Activated CD8-positive, alpha-beta memory T cell treated with anti-CD3 and anti-CD28 coated beads for 1 hour (primary cell): ENCODE measurements at places on chromosomes 1 and 21.

DNA sequence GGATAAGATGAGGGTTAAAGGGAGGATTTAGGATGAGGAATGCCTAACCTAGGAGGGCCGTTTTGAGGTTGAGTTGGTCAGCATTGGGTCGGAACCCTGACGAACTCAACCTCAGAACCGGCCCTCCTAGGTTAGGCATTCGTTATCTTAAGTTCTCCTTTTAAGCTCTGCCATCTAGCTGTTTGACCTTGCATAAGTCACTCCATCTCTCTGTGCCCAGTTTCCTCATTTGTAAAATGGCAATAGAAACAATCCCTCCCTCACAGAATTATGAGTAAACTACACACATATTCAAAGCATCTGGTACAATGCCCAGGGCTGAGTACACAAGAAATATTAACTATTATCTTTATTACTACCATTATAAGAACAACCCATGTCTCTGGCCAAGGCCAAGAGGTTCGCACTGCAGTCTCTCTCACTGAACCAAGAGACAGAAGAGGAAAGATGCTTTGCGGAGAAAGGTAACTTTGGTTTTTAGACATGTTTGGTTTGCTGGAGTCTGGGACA lies 4.8 kb downstream of the ABCB10 start:
- no peak for DNase-seq

DNA sequence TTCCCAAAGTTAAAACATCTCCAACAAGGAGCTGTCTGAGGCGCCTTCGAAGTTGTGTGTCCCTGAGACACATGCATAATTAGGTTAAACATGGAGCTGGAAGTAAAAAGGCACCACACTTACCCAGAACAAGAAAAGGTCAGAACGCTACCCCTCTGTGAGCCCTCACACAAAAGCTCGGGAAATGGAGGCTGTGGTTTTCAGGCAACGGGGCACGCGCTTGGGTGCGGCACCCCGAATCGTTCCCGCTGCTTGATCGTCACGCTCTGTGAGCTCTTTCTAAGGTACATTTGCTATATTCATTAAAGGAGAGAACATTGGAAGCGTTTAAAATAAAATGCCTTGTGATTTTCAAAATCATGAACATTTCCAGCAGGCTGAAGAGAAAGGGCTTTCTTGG lies 12.5 kb downstream of the CAPN8 start:
- no peak for DNase-seq

- DNase-seq: no peak
Observed at GRCh38 chr1:42152119-42152518, 1.1 kb upstream of the GUCA2B start.

DNA sequence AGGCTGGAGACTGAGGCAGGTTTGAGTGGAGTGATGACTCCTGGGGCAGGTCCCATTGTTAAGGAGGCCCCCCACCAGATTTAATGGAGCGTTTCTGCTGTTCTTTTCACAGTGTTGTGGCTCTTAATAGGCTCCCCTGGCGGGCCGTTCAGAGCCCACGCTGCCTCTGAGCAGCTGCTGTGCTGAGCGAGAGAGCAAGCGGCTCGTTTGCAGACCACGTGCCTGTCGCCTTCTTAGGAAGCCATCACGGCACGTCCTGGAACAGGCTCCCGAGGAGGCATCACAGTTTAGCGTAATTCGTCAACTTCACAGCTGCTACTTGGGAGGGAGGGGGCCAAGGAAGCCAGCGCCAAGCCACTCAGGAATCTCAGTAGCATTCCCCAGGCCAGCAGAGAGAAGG lies 70.5 kb upstream of the CTTNBP2NL start:
- no peak for DNase-seq

GRCh38 chr1:27990920-27991537 lies 31.3 kb downstream of the XKR8 start:
- DNase-seq: no peak

DNA sequence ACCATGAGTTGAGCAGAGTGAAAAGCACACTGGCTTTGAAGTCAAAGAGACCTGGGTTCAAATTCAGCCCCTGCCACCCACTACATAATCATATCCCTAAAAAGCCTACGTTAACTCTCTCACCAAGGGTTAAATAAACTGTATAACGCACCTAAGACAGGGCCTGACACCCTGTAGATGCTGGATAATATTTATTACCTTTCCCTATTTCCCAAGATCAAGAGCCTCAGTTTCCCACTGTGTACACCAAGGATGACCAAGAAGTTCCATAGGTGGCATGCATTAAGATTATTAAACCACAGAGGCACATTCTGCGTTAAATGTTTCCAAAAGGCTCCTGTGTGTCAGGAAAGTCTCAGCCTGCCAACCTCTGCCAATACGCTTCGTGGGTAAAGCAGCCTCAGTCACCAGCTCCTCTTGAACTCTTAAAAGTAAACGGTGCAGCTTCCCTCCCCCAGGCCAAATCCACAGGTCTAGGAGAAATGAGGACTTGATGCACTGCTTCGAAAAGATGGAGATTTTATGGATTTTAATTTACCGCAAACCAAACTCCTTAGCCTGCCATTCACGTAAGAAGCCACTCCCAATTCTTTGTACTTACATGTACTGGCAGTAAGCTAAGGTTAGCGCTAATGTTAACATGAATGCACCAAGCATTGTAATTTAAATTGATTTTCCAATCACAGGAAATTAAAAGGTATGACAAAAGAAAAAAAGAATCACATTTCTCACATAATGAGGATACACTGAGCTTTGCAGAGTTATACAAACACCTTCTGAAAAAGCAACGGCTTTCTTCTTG lies 2.6 kb downstream of the USP24 start:
- DNase-seq: no peak

GRCh38 chr1:106502659-106503058 lies 553.8 kb upstream of the PRMT6 start:
- no peak for DNase-seq

GRCh38 chr1:151944126-151944856 lies 35.0 kb upstream of the THEM4 start:
- DNase-seq: no peak

DNA sequence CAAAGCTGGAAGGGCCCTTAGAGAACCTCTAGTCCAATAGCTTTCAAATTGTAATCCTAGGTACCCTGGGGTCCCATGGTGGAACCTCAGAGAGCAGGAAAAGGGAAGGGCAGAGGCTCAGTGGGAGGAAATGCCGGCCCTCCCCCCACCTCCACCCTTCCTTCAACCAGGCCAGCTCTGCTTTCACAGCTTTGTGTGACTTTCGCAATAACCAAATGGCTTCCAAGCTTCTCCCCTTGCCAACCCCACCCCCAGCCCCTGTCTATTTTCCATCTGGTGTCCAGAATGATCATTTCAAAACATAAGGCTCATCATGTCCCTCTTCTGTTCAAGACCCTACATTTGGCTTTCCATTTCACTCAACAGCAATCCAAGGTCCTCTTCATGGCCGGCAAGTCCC lies 74.4 kb downstream of the CD58 start:
- DNase-seq: no peak

- DNase-seq: no peak
Observed at GRCh38 chr1:55402142-55402541, 187.0 kb upstream of the USP24 start.

DNA sequence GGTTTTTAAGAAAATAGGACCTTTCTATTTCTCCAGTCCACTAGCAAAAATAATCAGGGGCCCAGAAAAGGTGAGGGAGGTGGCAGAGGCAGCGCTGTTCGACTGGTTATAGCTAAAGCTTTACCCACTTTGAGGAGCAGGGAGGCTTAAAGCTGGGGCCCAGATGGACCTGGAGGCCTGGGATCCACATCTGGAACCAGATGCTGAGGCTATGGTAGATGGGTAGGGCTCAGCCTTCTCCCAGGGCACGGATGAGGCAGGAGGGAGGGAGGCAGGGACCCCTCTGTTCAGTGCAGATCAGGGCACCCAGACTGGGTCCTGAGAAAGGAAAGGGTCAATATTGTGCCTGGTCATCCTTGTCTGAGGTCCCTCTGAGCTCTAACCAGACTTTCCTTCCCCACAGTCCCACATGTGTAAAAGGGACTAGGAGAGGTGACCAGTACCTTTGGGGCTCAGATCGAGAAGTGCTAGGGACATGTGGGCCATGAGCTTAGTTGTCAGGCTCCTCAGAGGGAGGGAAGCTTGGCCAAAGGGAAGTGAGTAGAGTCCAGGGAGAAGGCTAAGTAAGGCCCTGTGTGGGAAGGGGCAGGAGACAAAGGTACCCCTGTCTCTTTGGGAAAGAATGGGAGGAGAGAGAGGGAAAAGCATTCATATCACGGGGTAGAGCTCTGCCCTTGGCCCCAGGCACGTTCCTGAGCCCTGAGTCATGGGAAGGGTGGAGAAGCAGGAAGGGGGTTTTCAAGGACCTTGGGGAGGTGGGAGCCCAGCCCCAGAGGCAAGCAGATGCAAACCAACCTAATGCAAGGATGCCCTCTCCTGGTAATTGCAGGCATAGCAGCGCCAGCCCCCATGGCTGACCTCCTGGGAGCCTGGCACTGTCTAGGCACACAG lies 15.4 kb downstream of the LMNA start:
- DNase-seq: no peak

GRCh38 chr1:26618561-26618960 lies 77.3 kb upstream of the ARID1A start:
- no peak for DNase-seq

GRCh38 chr1:184225283-184226099 lies 161.3 kb upstream of the C1orf21 start:
- DNase-seq: no peak

DNA sequence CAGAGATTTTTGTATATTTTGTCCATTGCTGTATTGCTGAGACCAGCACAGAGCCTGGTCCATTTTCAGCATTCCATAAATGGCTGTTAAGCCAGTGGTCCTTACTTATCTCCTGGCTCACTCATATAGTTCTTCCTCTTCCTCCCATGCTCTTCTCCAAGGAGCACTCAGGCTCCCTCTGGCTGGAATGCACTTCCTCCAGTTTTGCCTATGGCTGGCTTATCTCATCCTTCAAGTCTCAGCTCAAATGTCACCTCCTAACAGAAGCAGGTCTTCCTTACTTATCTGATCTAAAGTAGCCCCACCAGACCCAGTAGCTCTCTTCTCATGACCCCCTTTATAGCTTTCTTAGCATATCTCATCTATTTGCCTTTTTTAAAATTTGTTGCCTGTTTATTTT lies 146.9 kb downstream of the SLC30A10 start:
- DNase-seq: no peak

DNA sequence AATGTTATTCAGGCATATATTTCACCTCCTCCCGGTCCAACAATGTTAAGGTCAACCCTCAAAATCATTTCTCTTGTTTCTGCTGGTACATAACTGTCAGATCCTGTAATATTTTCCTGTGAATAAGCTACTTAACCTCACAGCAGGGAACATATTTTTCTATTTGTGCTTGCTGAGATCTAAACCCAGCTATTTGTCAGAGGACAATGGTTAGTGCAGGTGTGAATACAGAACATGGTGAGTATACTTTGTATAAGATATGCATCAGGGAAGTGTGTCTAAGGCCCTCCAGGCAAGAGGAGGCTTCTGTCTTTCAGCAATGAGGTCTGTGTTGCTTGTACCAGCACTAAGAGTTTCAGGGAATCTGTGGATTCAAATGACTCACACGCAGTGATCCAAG lies 970.6 kb downstream of the NCAM2 start:
- no peak for DNase-seq
